ENCODE measurements at places on chromosomes 13 and 19.
A peak's percentile ranks its signal among the peaks of the same experiment; 100 is the strongest.

- DNase-seq = no peak
Measured at GRCh38 chr13:83332751-83333150, 549.5 kb downstream of the SLITRK1 start.

DNA sequence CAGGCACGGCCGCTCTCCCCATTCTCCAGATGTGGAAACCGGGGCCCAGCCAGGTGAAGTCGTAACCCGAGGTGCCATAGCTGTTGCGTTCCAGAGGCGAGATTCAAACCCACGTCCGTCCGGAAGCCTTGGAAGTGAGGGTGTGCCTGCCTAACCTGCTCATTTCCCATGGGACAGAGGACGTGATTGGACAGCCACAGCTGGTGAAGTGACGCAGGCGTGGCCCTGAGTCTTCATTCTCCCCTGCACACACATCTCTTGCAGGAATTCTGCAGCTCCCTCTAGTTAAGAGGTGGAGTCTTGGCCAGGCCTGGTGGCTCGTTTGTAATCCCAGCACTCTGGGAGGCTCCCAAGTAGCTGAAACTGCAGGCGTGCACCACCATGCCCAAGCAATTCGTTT lies 16.8 kb downstream of the MEIS3 start:
- DNase-seq = no peak

- no peak for DNase-seq
Measured at GRCh38 chr13:43297967-43298678, 274.7 kb downstream of the DNAJC15 start.

- peak; percentile 14 for DNase-seq
Measured at GRCh38 chr13:73961181-73961580, 173.0 kb downstream of the KLF12 start.

DNA sequence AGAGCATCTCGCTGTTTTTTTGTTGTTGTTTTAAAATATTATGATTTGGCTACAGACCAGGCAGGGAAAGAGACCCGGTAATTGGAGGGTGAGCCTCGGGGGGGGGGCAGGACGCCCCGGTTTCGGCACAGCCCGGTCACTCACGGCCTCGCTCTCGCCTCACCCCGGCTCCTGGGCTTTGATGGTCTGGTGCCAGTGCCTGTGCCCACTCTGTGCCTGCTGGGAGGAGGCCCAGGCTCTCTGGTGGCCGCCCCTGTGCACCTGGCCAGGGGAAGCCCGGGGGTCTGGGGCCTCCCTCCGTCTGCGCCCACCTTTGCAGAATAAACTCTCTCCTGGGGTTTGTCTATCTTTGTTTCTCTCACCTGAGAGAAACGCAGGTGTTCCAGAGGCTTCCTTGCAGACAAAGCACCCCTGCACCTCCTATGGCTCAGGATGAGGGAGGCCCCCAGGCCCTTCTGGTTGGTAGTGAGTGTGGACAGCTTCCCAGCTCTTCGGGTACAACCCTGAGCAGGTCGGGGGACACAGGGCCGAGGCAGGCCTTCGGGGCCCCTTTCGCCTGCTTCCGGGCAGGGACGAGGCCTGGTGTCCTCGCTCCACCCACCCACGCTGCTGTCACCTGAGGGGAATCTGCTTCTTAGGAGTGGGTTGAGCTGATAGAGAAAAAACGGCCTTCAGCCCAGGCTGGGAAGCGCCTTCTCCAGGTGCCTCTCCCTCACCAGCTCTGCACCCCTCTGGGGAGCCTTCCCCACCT lies 183.3 kb downstream of the KDM4B start:
- no peak for DNase-seq

DNA sequence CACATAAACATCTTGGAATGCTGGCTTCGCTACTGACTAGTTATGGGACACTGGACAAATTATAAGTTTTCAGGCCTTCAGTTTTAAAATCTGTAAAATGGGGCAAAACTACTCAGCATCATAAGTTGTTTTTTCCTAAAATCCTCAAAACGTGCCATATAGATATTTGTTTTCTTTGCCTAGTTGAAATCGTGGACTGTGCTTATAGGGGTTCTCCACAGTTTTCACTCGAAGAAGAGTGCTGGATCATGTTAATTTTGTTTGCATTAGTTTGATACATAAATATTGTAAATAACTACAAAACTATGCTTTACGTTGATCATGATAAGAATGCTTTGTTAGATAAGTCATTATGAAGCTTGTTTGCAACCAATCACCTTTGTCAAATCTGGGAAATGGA lies 313.4 kb downstream of the OXGR1 start:
- no peak for DNase-seq

- peak; percentile 14 for DNase-seq
Measured at GRCh38 chr19:19321141-19321577, 530 bp downstream of the MAU2 start.

DNA sequence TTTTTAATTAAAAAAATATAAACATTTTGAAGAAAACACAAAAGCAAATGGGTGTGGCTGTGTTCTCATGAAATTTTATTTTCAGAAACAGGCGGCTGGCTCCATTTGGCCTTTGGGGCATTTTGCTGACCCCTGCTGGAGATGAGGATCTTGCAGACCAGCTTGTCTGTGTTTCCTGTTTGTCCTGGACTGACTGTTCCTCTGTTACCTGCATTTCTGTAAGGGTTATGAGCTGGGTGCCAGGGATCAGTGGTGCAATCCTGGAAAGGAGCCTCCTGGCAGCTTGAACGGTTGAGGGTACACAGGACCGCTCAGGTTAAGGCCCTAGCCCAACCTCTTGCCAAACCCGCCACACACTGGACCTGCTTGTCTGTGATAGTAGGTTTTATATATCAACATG lies 49.9 kb downstream of the ZNF787 start:
- no peak for DNase-seq

DNA sequence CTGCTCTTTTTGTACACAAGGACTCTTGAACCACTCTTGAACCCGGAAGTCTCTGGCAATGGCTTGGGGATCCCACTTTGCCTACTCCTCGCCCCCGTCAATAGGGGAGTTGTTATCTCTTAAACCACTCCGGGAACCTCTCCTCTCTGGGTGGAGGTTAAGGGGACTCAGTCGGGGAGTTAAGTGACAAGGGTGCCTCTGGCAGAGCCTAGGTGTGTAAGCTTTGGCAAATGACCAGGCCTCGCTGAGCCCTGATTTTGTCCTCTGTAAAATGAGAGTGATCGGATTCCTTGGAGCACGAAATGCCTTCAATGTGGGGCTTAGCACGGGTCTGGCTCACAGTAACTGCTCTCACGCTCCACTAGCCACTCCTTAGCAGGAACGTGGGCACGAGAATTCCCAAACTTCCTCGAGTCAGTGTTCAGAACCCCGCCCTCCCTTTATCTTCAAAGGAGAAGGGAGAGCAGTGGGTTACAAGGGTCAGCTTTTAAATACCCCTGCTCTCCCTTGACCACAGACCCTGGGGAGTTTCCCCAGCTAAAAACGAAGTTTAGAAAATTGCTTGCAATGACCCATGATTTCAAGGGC lies 193.3 kb downstream of the KATNAL1 start:
- DNase-seq = peak; percentile 71

DNA sequence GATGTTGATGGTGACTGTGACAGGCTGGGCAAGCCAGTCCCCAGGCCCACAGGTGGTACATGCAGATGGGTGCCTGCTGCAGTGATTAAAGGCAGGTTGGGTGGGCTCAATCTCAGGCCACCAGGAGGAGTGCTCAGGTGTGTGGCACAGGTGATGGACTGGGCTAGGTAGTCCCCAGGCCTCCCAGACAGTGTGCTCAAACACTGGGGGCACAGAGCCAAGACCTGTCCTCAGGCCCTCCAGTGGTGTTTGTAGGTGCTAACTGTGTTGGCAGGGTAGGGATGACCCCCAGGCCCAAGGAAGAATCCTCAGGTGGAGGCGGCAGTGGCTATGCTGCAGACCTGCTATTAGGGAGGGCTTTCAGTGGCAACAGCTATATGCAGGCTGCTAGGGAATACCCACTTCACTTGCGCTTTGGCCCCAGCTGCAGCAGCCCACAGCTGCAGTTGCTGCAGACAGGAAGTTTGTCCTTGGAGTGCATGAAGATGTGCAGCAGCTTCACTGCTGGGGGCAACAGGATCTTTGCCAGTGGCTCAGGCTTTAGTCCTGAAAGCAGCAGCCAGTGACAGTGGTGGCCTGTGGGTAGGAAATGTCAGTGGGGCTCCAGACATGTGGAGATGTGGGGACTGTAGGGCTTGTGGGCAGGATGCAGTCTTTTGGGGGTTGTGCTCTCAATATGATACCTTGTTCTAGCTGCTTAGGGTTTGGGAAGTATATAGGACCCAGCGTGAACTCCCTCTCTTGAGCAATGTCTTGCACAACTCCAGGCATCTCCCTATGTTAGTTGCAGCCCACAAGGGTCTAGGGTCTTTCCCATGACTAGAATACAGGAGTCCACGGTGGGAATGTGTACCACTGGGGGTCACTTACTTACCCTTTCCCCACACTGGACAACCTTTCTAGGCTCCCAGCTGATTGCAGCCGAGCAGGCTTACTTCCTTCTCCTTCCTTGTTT lies 54.1 kb upstream of the MLNR start:
- DNase-seq = no peak

GRCh38 chr19:51227326-51227725 lies 2.4 kb downstream of the CD33 start:
- DNase-seq = no peak

DNA sequence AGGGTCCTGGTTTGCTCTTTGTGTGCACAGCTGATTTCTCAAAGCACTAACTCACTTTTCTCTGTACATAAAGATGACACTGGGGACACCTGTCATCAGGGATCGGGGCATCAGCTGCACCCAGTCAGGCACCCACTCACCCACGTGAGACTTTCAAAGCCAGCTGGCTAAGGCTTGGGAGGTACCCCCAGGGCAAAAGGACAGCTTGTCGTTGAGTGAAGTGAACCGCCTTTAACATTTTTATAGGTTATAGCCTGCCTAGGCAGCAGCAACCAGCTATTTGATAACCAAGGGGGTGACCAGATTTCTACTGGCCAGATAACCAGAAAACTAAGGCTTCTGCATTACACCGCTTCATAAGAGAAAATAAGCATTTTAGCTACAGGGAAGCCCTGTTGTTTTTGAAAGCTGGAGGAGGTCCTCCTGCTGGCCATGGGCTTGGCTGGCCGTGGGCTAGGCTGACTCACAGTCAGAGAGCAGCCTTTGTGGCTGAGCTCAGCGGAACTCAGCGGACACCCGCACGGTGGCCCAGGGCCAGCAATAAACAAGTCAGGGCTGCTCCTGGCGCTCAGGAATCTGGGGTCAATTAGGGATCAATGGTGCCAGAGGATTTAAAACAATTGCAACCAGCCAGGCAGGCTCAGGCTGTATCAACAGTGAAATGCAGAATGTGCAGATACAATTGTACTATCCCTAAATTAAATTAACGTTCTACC lies 57.1 kb downstream of the ALOX5AP start:
- peak; percentile 87 for DNase-seq

DNA sequence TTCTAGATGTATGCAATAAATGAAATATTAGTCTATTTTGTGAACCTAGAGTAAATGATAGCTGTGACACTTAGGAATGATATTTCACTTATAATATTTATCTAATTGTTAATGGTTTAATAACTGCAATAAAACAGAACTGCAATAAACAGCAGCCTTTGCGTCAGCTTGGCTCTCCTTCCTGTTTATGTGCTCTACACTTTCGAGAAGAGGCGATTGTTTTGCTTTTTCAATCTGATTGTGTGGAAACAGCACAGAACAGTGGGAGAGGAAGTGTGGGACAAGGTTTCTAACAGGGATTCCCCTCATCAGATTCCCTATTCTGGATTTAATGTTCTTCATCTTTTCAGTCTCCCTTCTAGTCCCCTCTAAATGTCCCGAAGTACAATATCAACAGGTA lies 17.3 kb upstream of the TRPC4 start:
- no peak for DNase-seq

- peak; percentile 20 for DNase-seq
Measured at GRCh38 chr19:41064974-41065569, 23.2 kb upstream of the CYP2A13 start.

Measured in lung (tissue), 17 donors.